ENCODE measurements at places on chromosomes 12 and 14.

- DNase-seq = no peak
Observed at GRCh38 chr12:92668739-92669138, 34.0 kb upstream of the PLEKHG7 start.

- no peak for DNase-seq
Observed at GRCh38 chr12:75337905-75338304, 3.4 kb downstream of the GLIPR1L1 start.

GRCh38 chr14:69772082-69773017 is 5.4 kb downstream of the SRSF5 start:
- no peak for DNase-seq

- no peak for DNase-seq
Observed at GRCh38 chr12:131152587-131152986, 198.9 kb downstream of the ADGRD1 start.

DNA sequence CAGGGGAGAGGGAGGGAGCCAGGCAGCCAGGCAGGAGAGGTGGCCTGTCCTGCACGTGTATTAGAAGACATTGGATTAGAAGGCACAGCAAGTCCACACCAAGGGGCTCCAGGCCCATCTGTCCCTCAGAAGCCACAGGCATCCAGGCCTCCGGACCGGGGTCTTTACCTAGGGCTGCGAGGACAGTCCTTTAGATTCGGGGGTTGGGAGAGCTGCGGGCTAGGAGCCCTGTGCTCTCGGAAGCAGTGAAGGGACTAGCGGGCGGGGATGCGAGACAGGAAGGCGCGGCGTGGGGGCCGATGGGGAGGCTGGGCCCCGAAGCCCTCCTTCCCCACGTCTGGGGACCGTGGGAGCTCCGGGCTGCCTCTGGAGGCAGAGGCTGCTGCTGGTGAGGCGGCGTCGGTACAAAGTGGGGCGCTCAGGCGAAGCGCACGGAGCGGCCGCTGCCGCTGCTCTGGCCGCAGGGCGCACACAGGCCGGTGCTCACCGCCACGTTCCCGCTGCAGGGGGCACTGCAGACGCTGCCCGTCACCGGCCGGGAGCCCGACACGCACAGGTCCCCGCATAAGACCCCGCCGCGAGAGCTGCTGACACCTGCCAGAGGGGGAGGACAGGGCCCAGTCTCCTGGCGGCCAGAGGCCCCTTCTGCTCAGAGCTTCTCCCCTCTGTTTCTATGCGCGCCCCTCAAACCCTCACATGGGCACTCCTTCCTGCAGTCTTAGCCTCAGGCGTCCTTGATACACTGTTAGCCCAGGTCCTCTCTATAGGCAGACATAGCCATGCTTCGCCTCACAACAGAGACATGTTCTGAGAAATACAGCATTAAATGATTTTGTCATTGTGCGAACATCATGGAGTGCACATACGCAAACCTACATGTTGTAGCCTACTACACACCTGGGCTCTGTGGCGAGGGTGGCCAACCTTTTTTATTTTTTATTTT is 17.3 kb downstream of the KRT7 start:
- DNase-seq = no peak

DNA sequence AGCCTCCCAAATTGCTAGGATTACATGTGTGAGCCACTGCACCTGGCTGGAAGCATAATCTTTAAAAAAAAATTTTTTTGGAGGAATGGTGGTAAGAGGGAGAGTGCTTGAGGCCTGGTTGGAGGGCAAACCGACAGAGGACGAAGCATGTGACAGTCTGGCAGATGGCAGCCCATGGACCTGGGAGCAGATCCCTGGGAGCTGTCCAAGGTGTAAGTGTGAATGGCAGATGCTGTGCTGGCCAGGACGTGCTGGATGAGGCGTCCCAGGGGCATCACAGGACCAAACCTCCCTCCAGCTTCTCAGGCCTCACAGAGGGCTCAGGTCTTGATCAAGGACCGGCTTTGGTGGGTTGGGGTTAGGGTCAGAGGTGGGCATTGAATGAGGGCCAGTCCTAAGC is 128.4 kb upstream of the NCOR2 start:
- no peak for DNase-seq

DNA sequence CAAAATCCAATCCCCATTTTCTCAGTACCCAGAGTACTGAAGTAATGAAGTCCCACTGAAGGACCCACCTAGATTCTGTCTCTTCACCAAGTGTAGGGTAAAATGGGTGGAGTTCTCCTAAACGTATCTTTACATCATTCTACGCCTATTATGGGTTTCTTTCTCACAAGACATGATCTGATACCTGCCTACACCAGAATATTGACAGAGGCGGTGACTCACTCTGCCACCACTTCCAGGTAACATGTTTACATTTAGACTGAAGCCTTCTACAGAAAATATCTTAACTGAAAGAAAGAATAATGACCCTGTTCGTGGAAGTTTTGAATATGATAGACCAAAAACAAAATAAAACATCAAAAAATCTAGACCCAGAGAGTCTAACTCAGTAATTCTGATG is 89.8 kb downstream of the BTG1 start:
- no peak for DNase-seq

DNA sequence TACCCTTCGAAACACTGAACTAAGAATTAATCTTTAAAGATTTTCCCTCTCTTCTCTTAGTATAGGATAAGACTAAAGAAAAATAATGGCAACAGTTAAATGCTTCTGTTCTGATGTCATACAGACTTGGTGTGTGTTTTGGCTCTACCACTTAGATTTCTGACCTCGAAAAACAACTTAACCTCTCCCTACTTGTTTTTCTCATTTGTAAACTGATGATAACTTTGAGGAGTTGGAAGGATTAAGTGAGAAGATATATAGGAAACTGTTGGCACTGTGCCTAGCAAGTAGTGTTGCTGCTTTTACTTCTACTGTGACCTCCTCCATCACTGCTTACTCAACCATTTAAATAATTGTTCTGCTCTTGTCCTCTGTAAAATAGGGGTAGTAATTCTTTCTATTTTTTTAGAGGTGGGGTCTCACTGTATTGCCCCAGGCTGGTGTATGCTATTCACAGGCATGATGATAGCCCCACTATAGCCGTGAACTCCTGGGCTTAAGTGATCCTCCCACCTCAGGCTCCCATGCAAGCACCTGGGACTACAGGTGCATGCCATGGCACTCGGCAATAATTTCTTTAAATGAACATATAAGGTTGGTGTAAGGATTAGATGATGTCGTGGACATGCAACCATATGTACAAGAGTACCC is 22.4 kb downstream of the PALS1 start:
- no peak for DNase-seq

DNA sequence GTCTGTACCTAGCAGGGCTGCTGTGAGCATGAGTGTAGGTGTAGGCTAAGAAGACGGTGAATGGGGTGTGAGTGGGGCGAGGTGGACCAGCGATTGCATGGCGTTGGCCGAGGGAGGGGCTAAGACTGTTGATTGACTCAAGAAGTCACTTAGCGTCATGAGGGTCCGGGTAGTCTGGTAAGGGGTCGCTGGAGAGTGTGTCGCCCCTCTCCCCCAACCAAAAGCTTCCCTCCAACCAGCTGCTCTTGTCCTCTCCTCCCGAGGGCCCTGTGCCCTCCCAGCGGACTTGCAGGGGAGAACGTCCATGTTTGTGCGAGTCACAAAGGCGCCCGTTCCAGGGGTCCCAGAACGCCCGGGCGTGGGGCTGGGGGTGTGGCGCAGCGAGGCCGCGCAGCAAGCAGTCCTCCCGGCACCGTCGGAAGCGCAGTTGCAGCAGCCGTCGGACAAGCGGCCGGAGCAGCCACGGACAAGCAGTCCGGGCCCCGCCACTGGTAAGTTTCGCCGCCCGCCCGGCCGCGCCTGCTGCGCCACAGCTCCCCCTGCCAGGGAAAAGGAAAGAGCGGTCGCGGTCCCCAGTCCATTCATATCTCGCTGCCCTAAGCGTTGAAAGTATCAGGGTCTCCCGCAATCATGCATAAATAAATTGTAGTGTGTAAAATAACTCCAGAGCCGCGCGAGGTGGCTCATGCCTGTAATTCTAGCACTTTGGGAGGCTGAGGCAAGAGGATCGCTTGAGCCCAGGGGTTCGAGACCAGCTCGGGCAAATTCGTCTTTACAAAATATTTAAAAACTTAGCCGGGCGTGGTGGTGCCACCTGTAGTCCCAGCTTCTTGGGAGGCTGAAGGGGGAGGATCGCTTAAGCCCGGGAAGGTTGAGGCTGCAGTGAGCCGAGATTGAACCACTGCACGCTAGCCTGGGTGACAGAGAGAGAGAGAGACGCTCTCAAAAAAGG is at the start of gene CCDC63:
Gene CCDC63, plus strand, starts transcription at position 373 of the 952 bp plus-strand sequence. CDS start 5,968 bp downstream, outside the sequence.
- DNase-seq = peak; percentile 19

GRCh38 chr12:85405262-85405661 is 125.2 kb downstream of the ALX1 start:
- no peak for DNase-seq

- no peak for DNase-seq
Observed at GRCh38 chr14:38098074-38098836, 109.4 kb upstream of the SSTR1 start.

DNA sequence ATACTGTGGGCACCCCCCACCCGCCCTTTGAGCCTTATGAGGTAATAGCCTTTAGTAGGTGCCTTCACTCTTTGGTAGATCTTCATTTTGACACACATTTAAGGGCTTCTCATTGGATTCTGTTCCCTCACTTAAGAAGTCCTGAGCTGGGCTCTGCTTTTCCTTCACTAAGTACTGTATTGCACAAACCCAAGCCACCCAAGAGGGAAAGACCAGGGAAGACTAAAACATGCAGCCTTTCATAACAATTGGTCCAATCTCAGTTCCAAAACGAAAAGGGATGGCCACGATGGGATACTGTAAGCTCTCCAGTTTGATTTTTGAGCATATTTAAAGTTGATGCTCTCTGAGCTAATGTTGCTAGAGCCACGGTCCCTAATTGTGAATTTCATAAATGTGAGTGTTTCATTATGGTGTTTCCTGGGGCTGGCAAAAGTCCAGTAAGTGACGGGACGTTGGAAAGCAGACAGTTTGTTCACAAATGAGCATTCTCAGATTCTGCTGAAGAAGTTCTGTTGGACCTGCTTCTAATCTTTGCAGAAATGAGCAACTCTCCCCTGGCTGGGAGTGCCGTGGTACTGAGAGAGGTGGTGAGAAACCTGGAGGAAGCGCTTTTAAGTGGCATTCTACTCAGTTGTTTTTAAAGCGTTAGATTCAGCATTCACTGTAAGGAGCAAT is 9.4 kb downstream of the SSPN start:
- no peak for DNase-seq

DNA sequence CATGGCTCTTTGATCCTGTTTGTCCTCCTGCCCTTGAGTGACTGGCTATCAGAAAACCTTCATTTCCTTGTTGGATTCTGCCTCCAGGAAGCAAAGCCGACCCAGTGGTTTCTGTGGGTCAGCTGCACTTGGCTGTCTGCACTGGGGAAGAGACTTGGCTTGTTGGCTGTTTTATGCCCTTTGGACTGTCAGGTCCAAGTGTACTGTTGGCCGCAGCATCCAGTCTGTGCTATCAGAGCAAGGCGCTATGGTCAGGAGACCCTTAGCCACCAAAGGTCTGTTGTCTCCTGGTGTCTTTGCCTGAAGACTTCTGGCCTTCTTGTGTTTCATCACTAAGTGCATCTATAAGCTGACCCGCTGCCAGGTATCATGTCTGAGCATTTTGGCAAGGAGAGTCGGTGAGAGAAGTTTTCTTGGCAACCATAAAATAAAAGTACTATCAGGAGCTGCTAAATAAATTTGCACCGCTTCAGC is 177.4 kb upstream of the HIF1A start:
- DNase-seq = no peak

- no peak for DNase-seq
Observed at GRCh38 chr14:54974788-54975414, 52.0 kb downstream of the WDHD1 start.

- DNase-seq = no peak
Observed at GRCh38 chr12:46933947-46934346, 108.2 kb upstream of the SLC38A4 start.

All from stimulated activated CD8-positive, alpha-beta memory T cell treated with anti-CD3 and anti-CD28 coated beads, Interleukin-15, amount 100 ng/mL, for 48 hours (primary cell).